ENCODE measurements at places on chromosomes 13 and 19.

DNA sequence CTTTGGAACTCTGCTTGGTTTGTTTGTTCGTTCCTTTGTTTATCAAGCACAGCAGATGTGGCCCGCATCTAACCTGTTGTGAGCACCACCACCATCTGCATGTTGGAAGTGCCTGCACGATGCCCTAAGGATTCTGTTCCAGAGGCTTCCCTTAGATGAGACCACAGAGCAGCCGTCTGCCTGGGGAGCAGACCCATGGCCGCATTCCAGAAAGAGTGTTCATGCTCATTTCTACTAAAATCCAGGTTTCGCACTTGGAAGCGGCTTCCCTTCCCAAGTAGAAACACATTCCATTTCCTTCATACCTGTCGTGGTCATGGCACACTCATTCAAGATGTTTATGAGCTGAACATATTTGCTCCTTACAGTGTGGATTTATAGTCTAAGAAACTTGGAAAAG, 27.2 kb downstream of the COL4A2 start:
- peak; percentile 73 for DNase-seq

DNA sequence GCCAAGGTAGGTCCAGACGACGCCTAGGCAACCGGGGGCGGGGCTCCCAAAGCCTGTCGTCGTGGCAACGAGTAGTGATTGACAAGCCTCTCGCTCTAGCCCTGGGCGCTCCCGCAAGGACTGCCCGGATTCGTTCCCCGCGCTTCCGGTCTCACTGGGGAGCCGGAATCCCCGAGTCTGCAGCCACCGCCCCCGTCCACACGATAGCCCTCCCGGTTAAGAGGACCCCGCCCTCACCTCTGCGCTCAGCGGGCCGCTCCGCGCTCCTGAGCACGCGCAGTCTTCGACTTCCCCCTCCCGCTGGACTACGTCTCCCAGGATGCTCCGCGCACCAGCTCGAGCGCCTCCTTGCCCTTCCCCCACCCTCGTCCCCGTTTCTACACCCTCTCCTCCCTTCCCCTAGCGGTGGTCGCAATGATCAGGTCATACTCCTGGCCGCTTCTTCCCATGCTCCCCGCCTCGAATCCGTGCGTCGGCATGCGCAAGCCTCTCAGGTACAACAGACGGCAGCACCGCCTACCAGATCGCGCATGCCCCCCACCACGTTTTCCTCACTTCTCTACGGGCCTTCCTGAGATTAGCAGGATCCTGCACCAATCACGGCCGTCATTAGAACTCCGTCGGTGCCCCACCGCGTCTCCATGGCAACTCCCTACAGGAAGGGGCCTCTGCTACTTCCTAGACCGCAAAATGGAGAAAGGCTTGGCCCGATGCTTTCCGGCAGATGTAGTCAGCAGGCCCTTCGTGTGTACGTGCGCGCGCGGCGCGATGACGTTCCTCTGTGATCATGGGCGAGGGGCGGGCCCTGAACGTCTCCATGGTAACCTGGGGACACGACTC, at the start of gene MZF1:
Gene MZF1 (minus strand): TSS at position 518 of the 840 bp plus-strand sequence. CDS start 1,946 bp downstream, outside the sequence.
- DNase-seq = peak; percentile 100

DNA sequence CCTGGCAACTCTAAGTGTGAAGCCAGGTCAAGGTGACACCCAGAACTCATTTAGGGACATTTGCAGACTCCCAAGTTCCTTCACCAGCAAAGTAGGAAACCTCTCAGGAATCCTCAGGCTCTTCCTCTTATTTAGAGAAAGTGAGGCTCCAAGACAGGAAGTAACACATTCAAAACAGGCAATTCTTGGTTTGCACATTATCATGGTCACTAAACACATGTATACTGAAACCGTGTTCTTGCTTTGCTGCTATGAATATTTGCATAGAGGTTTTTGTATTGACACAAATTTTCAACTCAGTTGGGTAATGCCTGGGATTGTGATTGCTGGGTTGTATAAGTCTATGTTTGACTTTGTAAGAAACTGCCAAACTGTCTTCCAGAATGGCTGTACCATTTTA, 13.2 kb upstream of the URI1 start:
- DNase-seq = no peak

GRCh38 chr19:52993342-52994178, 20.2 kb upstream of the ERVV-1 start:
- peak; percentile 66 for DNase-seq

GRCh38 chr19:36152352-36153091, at the start of gene COX7A1:
COX7A1 (minus strand) TSS chr19:36152447; CDS start chr19:36152407, 40 bp downstream.
- DNase-seq = peak; percentile 59

- DNase-seq = no peak
These were observed 134.6 kb upstream of the ARGLU1 start for GRCh38 chr13:106702505-106702904.

DNA sequence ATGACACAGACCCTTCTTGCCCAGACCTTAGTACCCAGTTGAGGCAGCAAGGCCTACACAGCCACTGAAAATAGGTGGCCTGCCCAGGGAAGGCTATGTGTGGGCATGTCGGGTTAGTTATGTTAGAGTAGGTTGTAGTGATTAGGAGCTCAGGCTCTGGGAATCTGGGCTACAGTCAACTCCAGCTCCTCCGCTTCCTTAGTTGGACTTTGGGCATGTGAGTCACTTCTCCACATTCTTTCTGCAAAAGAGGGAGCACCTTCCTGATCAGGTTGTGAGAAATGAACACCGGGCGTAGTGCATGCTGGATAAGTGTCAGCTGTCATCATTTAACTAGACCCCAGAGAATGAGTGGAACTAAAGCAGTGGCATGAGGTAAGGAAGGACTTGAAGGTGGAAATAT, 64.8 kb downstream of the ARHGAP35 start:
- no peak for DNase-seq

DNA sequence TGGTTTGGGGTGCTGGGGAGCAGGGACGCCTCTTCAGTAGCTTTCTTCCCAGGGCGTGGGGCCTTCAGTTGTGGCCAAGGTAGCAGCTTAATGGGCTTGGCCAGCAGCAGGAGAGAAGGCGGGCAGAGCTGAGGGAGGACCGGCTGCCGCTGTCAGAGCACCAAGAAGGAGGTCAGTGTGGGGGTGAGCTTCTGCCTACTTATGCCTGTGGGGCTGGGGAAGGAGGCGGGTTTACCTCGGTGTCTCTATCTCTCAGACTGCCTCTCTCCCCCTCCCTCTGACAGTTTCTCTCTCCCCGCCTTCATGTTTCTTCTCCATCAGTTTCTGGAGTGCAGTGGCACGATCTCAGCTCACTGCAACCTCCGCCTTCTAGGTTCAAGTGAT, at the start of gene CAPN12:
Gene CAPN12 (minus strand): TSS at position 177 of the 384 bp plus-strand sequence. CDS start 309 bp downstream, outside the sequence.
- DNase-seq = no peak

- no peak for DNase-seq
These were observed 473 bp upstream of the SCN1B start for GRCh38 chr19:35029737-35030256.

- peak; percentile 100 for DNase-seq
These were observed 164.7 kb downstream of the KATNAL1 start for GRCh38 chr13:30142486-30143211.

DNA sequence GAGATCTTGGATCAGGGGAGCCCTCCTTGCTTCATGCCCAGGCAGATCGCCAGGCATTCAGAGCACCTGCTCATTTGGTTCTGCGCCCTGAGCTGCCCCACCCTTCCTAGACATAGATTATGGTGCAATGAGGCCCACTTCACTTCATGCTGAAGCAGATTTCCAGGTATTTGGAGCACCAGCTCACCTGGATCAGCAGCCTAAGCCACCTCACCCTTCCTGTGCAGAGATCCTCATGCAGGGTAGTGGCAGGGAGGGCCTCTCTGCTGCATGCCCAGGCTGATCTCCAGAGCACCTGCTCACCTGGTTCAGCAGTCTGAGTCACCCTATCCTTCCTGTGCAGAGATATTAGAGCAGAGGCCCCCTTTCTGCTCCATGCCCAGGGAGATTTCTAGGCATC, 1966.1 kb downstream of the PCDH9 start:
- no peak for DNase-seq

DNA sequence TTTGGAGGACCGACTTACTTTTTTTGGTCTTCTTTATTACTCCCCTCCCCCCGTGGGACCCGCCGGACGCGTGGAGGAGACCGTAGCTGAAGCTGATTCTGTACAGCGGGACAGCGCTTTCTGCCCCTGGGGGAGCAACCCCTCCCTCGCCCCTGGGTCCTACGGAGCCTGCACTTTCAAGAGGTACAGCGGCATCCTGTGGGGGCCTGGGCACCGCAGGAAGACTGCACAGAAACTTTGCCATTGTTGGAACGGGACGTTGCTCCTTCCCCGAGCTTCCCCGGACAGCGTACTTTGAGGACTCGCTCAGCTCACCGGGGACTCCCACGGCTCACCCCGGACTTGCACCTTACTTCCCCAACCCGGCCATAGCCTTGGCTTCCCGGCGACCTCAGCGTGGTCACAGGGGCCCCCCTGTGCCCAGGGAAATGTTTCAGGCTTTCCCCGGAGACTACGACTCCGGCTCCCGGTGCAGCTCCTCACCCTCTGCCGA, 409 bp downstream of the FOSB start:
- DNase-seq = peak; percentile 24

GRCh38 chr19:55133639-55134444, 15.2 kb downstream of the TNNT1 start:
- no peak for DNase-seq

DNA sequence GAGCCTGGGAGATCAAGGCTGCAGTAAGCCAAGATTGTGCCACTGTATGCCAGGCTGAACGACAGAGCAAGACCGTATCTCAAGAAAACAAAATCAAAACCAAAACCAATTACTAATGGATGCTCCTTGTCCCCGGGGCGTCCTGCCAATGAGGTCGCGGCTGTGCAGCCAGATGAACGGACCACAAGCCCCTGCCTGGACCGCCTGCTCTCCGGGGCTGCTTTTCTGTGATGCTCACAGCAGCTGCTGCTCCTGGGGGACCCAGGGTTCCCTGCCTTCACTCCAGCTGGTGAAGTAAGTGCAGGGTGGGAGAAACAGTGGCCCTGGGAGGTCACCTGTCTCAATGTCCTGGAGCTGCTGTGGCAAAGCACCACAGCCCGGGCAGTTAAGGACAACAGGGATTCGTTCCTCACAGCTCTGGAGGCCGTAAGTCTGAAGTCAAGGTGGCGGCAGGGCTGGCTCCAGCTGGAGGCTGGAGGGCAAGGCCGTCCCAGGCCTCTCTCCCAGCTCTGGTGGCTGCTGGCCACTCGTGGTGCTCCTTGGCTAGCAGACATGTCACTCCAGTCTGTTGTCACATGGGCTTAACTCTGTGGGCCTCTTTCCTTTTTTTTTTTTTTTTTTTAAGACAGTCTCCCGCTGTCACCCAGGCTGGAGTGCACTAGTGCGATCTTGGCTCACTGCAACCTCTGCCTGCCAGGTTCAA, 10.1 kb downstream of the COPE start:
- DNase-seq = no peak

Data from AG10803 (cell line).